Posterior vena cava (tissue), 2 donors: ENCODE measurements at places on chromosomes 6 and 20. TPM values are rescaled to one million over a fixed set of nuclear protein-coding genes. Genes with fewer than 3 reads are reported as not detected.

Gene KIFC1
- total RNA-seq = 1.0 TPM

Gene MAK
- 0.14 TPM for total RNA-seq

Gene ACSS1
- total RNA-seq = 12.2 TPM

Gene NOTCH4
- total RNA-seq = 24.1 TPM

Gene COL21A1
- total RNA-seq = 9.7 TPM

Gene DDRGK1
- total RNA-seq = 38.3 TPM

Gene SRSF12
- 3.4 TPM for total RNA-seq

Gene BRD2
- total RNA-seq = 125 TPM

Gene PTCRA
- not detected for total RNA-seq

DNA sequence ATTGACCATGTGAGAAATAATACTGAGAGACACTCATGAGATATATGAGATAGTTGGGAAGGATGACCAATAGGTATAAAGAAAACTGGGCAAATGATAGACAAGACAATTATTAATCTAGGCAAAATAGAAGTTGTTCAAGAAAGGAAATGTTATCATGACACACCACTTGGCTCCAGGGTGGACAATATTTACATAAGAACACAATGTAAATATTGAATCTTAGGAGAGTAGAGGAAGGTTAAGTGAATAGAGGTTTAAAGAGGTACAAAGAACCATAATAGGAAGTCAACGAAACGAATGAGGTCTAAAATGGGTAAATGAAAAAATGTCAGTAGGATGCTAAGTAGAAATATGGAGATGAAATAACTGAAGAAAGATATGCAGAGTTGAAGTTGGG lies 126.5 kb downstream of the MBOAT1 start:
- no peak for DNase-seq

DNA sequence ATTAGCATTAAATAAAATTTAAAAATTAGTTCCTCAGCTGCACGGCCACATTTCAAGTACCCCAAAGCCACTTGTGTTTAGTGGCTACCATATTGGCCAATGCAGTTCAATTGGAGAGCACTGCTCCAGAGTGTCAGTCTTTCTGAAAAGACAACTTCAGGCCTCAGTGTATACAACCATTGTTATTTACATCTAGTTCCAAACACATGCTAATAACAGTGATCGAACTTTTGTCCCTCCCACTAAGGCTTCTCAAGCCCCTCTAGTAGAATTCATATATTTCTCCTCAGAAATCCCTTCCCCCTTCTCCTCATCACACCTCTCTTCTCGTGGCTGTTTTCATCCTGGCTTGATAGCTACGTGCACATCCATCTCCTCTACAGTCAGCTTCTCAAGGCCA lies 32.9 kb downstream of the HIVEP2 start:
- DNase-seq = no peak

- DNase-seq = no peak
Observed at GRCh38 chr6:109204511-109204910, 109.2 kb downstream of the CEP57L1 start.

GRCh38 chr6:138724015-138724414 lies 49.6 kb upstream of the CCDC28A start:
- DNase-seq = no peak

GRCh38 chr6:133191323-133191722 lies 49.8 kb upstream of the EYA4 start:
- DNase-seq = no peak

- no peak for DNase-seq
Observed at GRCh38 chr6:89008001-89008814, 44.8 kb upstream of the RNGTT start.

GRCh38 chr6:158249340-158249836 lies 62.9 kb upstream of the TULP4 start:
- no peak for DNase-seq

- peak; percentile 96 for DNase-seq
Observed at GRCh38 chr6:35691027-35691824, 2.5 kb upstream of the FKBP5 start.

DNA sequence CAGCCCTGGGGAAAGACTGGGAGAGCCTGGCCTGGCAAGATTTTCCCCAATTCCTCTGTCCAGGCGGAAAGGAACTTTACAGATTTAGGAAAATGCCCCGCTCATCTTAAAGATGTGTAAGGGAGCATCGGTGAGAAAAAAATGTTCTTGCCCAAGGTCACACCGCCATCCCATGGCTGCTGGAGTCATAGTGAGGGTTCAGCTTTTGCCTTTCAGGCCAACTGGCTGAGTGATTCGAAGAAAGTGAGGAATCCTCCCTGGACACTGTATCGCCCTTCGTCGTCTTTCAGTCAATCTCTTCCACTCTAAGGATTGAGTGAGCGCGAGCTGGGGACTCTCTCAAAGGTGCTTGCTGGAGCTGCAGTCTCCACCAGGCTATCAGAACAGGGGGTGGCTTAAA lies 1.4 kb downstream of the WFDC2 start:
- DNase-seq = no peak

DNA sequence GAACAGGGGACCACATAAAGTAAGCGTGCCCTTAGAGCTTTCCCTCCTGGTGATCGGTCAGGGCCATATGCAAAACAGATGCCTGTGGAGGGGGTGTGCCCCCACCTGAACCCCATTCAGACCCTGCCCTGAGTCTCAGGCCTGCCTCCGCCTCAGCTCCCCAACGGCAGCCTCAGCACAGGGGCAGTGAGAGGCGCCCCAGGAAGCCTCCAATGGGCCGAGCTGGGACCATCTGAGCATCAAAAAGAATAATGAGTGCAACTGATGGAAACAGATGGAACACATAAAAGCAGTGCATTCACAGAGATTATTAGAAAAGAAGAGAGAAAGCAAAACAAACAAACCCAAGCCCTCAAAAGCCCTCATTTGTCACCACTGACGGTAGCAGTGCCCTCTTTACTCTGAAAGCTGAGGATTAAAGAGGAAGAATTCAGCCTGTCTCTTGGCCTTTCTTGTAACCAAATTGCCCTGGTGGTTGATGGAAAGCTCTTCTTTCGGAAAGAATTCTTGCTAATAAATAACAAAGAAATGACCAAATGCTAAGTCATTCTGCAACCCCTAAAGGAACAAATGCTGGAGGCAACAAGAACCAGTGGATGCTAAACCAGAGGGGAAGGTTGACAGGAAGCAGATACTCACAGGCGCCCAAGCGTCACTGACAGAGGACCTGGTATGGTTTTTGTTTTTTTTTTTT lies 6.8 kb downstream of the ADISSP start:
- no peak for DNase-seq

- no peak for DNase-seq
Observed at GRCh38 chr6:29945281-29945820, 3.0 kb downstream of the HLA-A start.

DNA sequence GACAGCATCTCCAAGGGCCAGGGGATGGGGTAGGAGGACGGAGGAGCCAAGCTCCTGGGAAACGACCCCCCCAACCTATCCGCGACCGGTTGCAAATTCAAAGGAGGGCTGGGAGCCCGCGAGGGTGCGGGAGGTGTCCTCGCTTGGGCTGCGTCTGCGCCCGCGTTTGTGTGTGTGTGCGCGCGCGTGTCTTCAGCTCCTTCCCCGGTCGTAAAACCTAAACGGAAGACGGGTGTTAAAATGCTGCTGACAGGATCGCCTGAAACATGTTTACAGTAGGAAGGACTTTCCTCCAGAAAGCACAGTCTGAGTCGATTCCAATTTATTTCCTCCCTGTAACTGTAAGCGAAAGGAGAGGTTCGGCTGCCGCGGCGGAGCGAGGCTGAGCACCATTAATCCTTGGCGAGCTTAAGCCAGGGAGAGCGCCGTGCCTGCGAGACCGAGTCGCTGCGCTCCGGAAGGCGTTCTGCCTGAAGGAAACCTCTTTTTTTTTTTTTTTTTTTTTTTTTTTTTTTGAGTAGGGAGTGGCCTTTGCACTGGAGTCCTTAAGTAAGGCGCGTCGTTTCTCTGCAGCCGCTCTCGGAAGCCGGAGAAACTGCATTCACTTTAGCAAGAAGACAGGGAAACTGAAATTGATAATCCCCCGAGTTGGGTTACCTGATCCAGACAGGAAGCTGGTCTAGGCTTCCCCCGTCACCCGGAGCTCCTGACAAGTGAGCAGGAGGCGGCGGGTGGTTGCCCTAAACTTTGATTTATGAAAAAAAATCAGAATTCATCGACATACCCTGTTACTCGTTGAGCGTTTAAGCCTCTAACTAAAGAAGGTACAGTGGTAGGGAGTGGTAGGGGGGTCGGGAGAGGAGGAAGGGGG lies 4.8 kb upstream of the SOX4 start:
- DNase-seq = peak; percentile 89

GRCh38 chr6:16396497-16397319 lies 158.3 kb downstream of the GMPR start:
- DNase-seq = no peak

DNA sequence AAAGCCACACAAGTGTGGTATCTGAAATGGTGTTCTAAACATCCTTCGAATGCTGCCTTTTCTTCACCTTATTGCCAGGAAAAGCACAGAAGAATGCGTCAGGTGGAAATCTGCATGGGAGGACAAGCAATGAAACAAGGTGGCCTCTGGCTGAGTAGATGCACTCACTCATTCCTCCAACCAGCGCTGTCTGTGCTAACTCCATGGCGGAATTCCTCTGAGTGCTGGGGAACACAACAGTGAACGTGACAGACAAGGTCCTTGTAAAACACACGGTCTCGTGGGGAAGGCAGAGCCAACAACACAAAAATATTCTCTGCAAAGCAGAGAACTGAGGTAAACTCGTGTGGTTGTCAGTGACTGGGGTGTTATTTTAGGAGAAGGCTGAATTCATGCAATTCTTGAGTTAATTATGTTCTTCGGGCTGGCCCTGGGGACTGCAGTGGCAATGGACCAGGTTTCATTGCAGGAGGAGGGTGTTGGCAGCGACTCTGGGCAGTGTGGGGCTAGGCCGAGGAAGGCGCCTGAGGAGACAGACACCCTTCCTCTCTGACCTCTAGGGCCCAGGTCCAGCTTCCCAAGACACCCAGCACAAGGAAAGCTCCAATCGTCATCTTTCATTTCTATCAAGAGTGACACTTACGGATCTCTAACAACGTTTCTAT lies 339.7 kb downstream of the PRKN start:
- no peak for DNase-seq

- no peak for DNase-seq
Observed at GRCh38 chr6:106496823-106497222, 132.5 kb downstream of the RTN4IP1 start.

GRCh38 chr20:36319356-36320260 lies 13.5 kb downstream of the DLGAP4 start:
- DNase-seq = peak; percentile 62

DNA sequence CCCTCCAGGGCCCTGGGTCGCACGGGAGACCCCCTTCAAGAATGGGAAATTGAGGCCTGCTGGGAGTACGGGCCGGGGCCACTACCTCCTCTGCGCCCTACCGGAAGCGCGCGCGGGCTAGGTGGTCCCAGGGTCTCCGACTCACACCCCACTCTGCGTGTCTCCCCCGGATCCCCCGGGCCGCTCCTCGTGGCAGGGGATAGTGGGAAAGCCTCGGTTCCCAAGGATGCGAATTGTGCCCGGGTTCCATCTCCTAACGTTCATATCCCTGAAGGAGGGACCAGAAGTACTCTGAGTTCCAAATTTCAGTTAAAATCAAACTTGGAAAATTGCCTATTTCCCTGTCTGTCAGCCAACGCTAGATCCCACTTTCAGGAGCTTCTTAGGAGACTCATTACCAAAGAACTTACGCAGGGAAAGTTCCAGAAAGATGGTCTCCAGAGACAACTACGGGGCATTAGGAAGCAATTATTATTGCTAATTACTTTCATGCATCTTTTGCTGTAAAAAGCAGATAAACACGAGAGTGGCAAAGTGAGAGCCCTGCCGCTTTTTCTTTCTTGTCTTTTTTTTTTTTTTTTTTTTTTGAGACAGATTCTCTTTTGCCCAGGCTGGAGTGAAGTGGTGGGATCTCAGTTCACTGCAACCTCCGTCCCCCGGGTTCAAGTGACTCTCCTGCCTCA lies 858 bp downstream of the FAM83D start:
- DNase-seq = no peak

GRCh38 chr20:53917145-53918019 lies 153.0 kb downstream of the BCAS1 start:
- peak; percentile 89 for DNase-seq

GRCh38 chr6:134170844-134171243 lies 118.4 kb upstream of the SLC2A12 start:
- no peak for DNase-seq

- peak; percentile 83 for DNase-seq
Observed at GRCh38 chr6:169868458-169868857, 117.0 kb downstream of the ERMARD start.

GRCh38 chr6:3750317-3751076 lies 1.0 kb downstream of the PXDC1 start:
- peak; percentile 96 for DNase-seq

GRCh38 chr6:131399433-131399832 lies 173.6 kb upstream of the ARG1 start:
- no peak for DNase-seq

- DNase-seq = no peak
Observed at GRCh38 chr6:26739811-26740210, 80.3 kb upstream of the ZNF322 start.

DNA sequence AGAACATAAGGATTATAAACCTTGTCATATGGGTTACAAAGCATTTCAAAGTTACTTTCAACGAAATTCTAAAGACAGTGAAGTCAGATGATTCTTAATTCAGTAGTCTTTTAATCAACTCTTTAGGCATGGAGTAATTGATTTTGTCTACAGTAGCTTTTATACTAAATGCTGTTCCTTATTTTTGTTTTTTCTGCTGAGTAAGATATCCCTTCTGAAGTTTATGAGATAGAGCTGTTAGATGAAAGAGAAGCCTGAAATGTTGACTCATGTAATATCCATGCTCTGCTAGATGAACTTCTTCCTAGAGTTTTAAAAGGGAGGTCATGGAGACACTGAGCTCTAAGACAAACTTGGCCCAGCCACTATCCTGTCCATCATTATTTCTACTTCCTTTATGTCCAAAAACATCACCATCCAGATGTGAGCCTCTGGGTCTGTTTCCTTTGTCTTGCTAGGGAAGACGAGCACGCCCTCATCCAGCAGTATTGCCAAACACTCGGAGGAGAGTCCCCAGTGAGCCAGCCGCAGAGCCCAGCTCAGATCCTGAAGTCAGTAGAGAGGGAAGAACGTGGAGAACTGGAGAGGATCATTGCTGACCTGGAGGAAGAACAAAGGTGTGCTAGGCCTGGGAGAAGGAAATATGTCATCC lies 550.3 kb downstream of the UTRN start:
- no peak for DNase-seq

GRCh38 chr6:17001188-17001587 lies 100.7 kb upstream of the STMND1 start:
- DNase-seq = no peak

DNA sequence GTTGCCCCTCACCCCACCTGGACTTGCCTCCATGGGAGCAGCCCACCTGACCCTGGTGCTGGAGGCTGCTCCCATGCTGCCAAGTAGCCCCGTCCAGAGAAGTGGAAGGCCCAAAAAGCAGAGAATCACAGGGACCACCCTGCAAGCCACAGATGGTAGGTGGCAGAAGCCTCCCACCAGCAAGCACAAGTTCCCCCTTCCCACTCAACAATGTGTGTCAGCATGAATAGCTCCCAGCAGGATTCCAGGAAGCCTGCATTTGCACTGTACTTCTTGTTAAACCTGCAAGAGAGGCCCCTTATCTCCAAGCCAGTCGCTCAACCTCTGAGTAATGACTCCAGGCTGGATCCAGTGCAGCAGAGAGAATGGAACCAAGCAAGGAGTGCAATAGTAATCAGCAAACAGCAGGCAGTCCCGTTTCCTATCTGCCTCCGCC lies 180.8 kb upstream of the CST7 start:
- no peak for DNase-seq

GRCh38 chr20:2867081-2867864 lies 6.0 kb upstream of the PTPRA start:
- no peak for DNase-seq
